Activated CD8-positive, alpha-beta memory T cell treated with anti-CD3 and anti-CD28 coated beads, Interleukin-2, amount 10 ng/mL, durations not matched to agents 7 days and 5 days (primary cell): ENCODE measurements at places on chromosomes 4 and X. TPM values are rescaled to one million over a fixed set of nuclear protein-coding genes. Genes with fewer than 3 reads are reported as not detected.

The POU3F4 gene
- total RNA-seq = not detected

The SPANXA2 gene
- total RNA-seq = not detected

The CITED1 gene
- not detected for total RNA-seq

GRCh38 chr4:73603854-73604584, 16.2 kb downstream of the RASSF6 start:
- H3K4me1 ChIP-seq = peaks cover 3% of the 10 kb centered on the region
- H3K4me3 ChIP-seq = no peak overlapping the region
- peaks cover 3% of the 10 kb centered on the region for H3K27me3 ChIP-seq
- no peak for DNase-seq
- H3K27ac ChIP-seq = no peak overlapping the region

GRCh38 chr4:7348946-7349900, 85.5 kb downstream of the PSAPL1 start:
- DNase-seq = no peak
- no peaks in the 10 kb centered on the region for H3K4me1 ChIP-seq
- H3K27me3 ChIP-seq = no peaks in the 10 kb centered on the region

- H3K36me3 ChIP-seq = peaks cover 11% of the 10 kb centered on the region
- no peak overlapping the region for H3K4me3 ChIP-seq
- peak; percentile 65 for DNase-seq
- H3K27me3 ChIP-seq = no peaks in the 10 kb centered on the region
- H3K27ac ChIP-seq = no peak overlapping the region
Observed at GRCh38 chr4:153541456-153542096, 75.4 kb downstream of the TMEM131L start.

DNA sequence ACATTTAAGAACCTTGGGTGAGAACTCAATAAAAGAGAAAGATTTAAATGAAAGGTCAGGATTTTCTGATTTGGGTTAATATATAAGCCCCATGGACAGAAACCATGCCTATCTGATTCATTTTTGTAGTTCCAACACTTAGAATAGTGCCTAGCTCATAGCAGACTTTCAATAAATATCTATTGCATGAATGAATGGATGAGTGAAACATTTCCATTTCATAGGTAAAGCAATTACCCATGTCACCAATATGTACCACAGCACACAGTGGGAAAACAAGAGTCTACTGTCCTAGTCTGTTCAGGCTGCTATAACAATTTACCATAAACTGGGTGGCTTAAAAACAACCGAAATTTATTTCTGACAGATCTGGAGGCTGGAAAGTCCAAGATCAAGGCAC, 63.9 kb upstream of the PTPN13 start:
- H3K4me3 ChIP-seq = no peak overlapping the region
- no peak overlapping the region for H3K27ac ChIP-seq
- H3K4me1 ChIP-seq = no peaks in the 10 kb centered on the region
- H3K27me3 ChIP-seq = peaks cover 9% of the 10 kb centered on the region
- H3K36me3 ChIP-seq = no peaks in the 10 kb centered on the region
- no peak for DNase-seq

The VCX3B gene
- total RNA-seq = not detected

GRCh38 chr4:25783943-25784342, 78.8 kb downstream of the SEL1L3 start:
- H3K27ac ChIP-seq = peak overlapping the region; percentile 56
- peak; percentile 55 for DNase-seq
- H3K4me1 ChIP-seq = peaks cover 16% of the 10 kb centered on the region
- peaks cover 73% of the 10 kb centered on the region for H3K36me3 ChIP-seq
- H3K27me3 ChIP-seq = no peaks in the 10 kb centered on the region
- H3K4me3 ChIP-seq = no peak overlapping the region

The RBMXL3 gene
- not detected for total RNA-seq
